Renal cortex interstitium (tissue), 15 donors: ENCODE measurements at places on chromosomes 5 and 9.

DNA sequence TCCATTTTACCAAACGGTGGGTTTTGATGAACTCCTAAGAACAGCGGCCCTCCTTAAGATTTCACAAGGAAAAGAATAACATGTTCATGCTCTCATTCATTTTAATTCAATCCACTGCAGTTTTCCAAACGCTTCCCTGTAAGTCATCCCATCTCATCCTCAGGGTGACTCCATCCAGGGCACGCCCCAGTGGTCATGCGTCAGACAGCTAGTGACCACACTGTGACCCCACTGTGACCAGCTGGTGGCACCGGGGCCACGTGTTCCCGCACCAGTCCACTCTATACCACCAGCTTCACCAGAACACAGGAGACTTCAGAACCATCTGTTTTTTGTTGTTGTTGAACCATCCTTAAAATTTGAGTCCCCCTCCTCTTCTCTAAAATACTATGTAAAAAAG, 14.3 kb downstream of the ATPSCKMT start:
- DNase-seq, result no peak

GRCh38 chr5:34483442-34484033, 172.6 kb upstream of the RAI14 start:
- DNase-seq, result no peak

- DNase-seq, result no peak
Measured at GRCh38 chr9:82682431-82682830, 380.5 kb downstream of the RASEF start.

GRCh38 chr9:101269591-101270283, 115.1 kb downstream of the BAAT start:
- no peak for DNase-seq

DNA sequence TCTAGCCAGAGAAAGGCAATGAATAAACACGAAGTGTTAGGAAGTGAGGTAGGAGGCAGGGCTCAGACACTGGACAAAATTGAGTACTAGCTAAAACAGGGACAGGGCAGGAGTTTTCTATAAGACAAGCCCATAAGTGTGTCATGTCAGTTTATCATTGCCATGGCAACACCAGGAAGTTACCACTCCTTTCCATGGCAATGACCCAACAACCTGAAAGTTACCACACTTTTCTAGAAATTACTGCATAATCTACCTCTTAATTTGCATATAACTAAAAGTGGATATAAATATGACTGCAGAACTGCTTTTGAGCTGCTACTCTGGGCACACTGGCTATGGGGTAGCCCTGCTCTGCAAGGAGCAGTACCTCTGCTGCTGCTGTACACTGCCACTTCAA, 442.5 kb upstream of the COX7C start:
- no peak for DNase-seq

DNA sequence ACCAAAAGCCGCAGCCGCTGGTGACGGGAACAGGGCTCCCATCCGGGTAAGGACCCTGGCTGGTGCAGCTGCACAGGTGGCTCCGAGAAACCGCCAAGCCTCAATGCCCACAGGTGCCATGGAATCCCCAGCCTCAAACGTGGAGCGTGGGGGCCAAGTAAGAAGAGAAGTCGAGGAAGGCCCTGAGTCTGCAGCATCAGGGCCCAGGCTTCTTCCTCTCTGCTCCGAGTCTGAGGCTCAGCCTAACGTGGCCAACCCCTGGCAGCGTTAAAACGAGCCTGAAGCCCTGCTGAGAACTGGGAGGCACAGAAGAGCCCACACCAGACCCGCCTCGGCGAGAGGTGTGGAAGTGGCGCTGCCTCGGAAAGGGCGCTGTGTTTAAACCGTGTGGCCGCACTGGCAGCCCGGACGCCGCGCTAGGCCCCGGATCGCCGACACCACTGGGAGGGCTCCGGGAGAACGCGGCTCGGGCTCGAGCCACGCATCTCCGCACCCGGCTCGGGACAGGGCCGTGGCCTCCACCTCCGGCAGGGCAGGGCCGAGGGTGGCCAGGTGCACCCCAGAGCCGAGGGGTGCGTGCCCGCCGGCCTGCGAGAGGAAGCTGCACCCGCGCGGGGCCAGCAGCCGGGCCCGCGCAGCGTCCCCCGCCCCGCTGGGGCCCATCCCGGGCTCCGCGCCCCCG, 730 bp downstream of the ZMYND19 start:
- DNase-seq, result no peak

DNA sequence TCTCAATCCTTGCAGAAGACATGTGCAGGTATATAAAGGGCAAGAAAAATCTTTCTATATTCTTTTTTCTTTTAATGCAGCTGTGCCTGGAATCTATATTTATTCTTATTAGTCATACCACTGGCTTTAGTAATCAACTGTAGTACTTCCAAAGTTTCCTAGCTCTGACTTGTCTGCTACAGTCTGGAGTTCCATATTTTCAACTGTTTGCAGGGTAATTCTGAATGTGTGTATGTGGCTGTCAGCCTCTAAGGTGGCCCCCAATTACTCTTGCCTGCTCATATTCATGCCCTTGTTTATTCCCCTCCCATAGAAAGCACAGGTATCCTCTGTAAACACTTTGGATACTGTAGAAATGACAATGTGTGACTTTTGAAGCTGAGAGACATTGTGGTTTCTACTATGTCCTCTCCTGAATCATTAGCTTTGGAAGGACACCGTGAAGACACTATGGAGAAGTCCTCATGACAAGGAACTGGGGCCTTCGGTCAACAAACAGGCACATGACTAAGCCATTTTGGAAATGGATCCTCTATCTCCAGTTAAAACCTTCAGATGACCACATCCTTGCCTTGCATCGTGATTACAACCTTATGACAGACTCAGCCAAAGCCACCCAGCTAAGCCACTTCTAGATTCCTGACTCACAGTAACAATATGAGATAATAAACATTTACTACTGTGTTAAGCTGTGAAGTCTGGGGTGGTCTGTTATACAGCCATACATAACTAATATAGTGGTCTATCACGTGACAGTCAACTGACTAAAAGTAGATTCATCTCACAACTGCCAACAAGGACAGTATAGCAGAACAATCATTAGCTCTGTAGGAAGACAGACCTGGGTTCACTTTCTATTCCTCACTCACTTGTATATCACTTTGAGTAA, 49.5 kb upstream of the SUSD1 start:
- no peak for DNase-seq
